Cardiac muscle cell (in vitro differentiated cells and primary cell): ENCODE measurements at places on chromosomes 2 and 18. TPM values are rescaled to one million over a fixed set of nuclear protein-coding genes. Genes with fewer than 3 reads are reported as not detected.

GRCh38 chr18:48149020-48149685 lies 218.7 kb upstream of the SMAD2 start:
- no peaks in the 10 kb centered on the region for H3K27me3 ChIP-seq
- no peak for DNase-seq
- H3K4me1 ChIP-seq = no peaks in the 10 kb centered on the region
- no peaks in the 10 kb centered on the region for H3K36me3 ChIP-seq

DUSP19 gene
- 1.7 and 2.0 TPM in 2 replicates for total RNA-seq

DNA sequence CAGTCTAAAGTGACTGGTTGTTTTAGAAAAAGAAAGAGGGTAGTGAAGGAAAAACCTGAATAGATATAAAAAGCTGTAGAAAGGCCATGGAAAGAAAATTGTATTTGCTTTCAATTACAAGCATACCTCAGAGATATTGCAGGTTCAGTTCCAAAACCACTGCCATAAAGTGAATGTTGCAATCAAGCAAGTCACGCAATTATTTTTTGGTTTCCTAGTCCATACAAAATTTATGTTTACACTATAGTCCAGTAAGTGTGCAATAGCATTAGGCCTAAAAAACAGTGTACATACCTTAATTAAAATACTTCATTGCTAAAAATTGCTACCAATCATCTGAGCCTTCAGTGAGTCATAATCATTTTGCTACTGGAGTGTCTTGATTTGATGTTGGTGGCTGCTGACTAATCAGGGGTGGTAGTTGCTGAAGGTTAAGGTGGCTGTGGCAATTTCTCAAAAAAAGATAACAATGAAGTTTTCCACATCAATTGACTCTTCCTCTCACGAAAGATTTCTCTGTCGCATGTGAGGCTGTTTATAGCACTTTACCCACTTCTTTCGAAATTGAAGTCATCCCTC lies 2003.8 kb upstream of the PIK3C3 start:
- no peaks in the 10 kb centered on the region for H3K36me3 ChIP-seq
- H3K4me3 ChIP-seq = no peak overlapping the region
- H3K27ac ChIP-seq = no peak overlapping the region
- H3K4me1 ChIP-seq = peaks cover 5% of the 10 kb centered on the region

OTOS gene
- not detected in 2 replicates for total RNA-seq

MATN3 gene
- 1.3 and 3.8 TPM in 2 replicates for total RNA-seq

DNA sequence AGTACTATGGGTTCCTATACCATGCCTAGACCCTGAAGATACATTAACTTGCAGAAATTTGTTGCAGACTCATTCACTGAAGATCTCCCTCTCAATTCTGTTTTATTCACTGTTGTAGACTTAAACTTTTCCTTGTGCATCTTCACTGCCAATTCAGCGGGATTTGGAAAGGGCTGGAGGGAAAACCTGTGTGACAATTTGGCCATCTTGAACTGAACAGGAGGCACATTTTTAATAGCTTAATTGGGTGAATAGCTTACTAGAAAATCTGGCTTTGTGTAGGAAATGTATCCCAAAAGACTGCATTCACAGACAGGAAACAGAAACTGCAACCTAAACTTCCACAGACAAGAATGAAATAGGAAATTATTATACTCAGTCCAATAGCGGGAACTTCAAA lies 512.3 kb downstream of the XIRP2 start:
- no peaks in the 10 kb centered on the region for H3K27me3 ChIP-seq
- H3K4me3 ChIP-seq = no peak overlapping the region
- no peak overlapping the region for H3K27ac ChIP-seq
- peaks cover 12% of the 10 kb centered on the region for H3K4me1 ChIP-seq
- no peak for DNase-seq
- H3K36me3 ChIP-seq = no peaks in the 10 kb centered on the region
